T-helper 2 cell treated with Interferon-gamma antibody and Interleukin-4, amounts not matched to agents 100 ng/mL and 5 ng/mL, for 36 hours (primary cell): ENCODE measurements at places on chromosomes 4 and X. TPM values are rescaled to one million over a fixed set of nuclear protein-coding genes. Genes with fewer than 3 reads are reported as not detected.

The MAGEA2 gene
- not detected in 2 replicates for total RNA-seq

The CT45A3 gene
- total RNA-seq, result not detected in 2 replicates

The SORCS2 gene
- 0.05 TPM in 1 of 2 replicates, not detected in the other for total RNA-seq

The UBL4A gene
- total RNA-seq, result 43.7 and 47.7 TPM in 2 replicates

The RAI2 gene
- total RNA-seq, result 0.09 TPM in 1 of 2 replicates, not detected in the other

The NSUN7 gene
- not detected in 2 replicates for total RNA-seq

The TRAM1L1 gene
- total RNA-seq, result not detected in 2 replicates

The FAM184B gene
- total RNA-seq, result not detected in 2 replicates

The CT55 gene
- not detected in 2 replicates for total RNA-seq

The PAGE1 gene
- total RNA-seq, result not detected in 2 replicates

The CFAP99 gene
- not detected in 2 replicates for total RNA-seq

The KLHL4 gene
- total RNA-seq, result not detected in 2 replicates

The SHISA3 gene
- 0.18 and 0.23 TPM in 2 replicates for total RNA-seq

The TMSB15C gene
- 3.9 and 4.9 TPM in 2 replicates for total RNA-seq

The TCEAL7 gene
- total RNA-seq, result not detected in 2 replicates

The TAF7L gene
- 0.09 and 0.16 TPM in 2 replicates for total RNA-seq

The RGN gene
- not detected in 2 replicates for total RNA-seq
